ENCODE measurements at places on chromosomes 16 and 17. TPM values are rescaled to one million over a fixed set of nuclear protein-coding genes. Genes with fewer than 3 reads are reported as not detected.
A peak's percentile ranks its signal among the peaks of the same experiment; 100 is the strongest.

GRCh38 chr16:14011001-14011400 is 60.1 kb upstream of the MRTFB start:
- no peak overlapping the region for H3K4me3 ChIP-seq
- no peak overlapping the region for H3K27ac ChIP-seq
- H3K4me1 ChIP-seq: peaks cover 25% of the 10 kb centered on the region
- no peak for DNase-seq
- no peaks in the 10 kb centered on the region for H3K36me3 ChIP-seq

Gene FBXW10
- total RNA-seq: 0.50 TPM

GRCh38 chr17:31068291-31068690 is 26.5 kb upstream of the NF1 start:
- DNase-seq: peak; percentile 53
- no peak overlapping the region for H3K4me3 ChIP-seq
- peak overlapping the region; percentile 44 for H3K27ac ChIP-seq

GRCh38 chr16:17548825-17549224 is 78.1 kb upstream of the XYLT1 start:
- no peak for DNase-seq
- no peaks in the 10 kb centered on the region for H3K36me3 ChIP-seq
- H3K27me3 ChIP-seq: no peaks in the 10 kb centered on the region
- no peak overlapping the region for H3K27ac ChIP-seq
- no peaks in the 10 kb centered on the region for H3K4me1 ChIP-seq

Gene KRTAP9-4
- total RNA-seq: not detected

Gene WWOX
- total RNA-seq: 33.5 TPM

- no peaks in the 10 kb centered on the region for H3K36me3 ChIP-seq
- H3K27ac ChIP-seq: no peak overlapping the region
- no peaks in the 10 kb centered on the region for H3K27me3 ChIP-seq
- H3K4me1 ChIP-seq: peaks cover 32% of the 10 kb centered on the region
- H3K4me3 ChIP-seq: no peak overlapping the region
Measured at GRCh38 chr17:59371416-59372100, 40.1 kb downstream of the YPEL2 start.
